ENCODE measurements at places on chromosomes 3 and 15.

GRCh38 chr3:13214847-13215472, 141.7 kb upstream of the IQSEC1 start:
- DNase-seq = peak; percentile 91

- DNase-seq = no peak
These were observed 8.4 kb upstream of the LRRC3B start for GRCh38 chr3:26614006-26614685.

- peak; percentile 4 for DNase-seq
These were observed 50.9 kb downstream of the BOC start for GRCh38 chr3:113262304-113262665.

DNA sequence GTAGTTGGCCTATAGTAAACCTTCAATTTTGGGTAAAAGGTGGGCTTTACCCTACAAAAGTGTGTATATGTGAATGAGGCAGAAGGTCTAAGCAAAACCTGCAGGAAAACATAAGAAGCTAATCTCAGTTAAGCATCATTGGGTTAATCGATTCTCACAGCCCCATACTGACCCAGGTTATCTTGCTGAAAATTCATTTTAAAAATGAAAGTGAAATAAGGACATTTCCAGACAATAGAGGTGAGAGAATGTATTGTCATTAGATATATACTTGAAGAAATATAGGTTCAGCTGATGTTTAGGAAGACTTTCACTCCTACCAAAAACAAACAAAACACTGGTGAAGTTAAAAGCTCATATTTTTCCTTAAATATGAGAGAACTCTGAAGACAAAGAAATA, 85.6 kb downstream of the MCF2L2 start:
- DNase-seq = no peak

GRCh38 chr3:129625072-129625874, 18.8 kb upstream of the PLXND1 start:
- DNase-seq = peak; percentile 14

DNA sequence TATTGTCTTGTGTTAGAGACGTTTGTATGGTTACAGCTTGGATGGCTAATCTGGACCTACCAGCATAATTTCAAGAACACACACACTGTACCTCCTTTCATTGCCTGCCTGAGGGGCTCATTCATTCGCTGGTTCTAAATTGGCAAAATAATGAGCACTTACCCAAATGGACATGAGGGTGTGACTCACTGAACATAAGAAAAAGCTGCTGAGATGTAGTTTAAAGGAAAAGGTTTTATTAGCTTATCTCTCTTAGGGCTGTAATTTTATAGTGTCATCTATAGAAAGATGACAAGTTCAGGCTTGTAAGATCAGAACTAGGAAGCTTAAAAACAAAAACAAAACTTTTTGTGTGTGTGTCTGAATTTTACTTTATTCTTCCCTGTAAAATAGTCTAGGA, 120.7 kb upstream of the WNT7A start:
- no peak for DNase-seq

- DNase-seq = no peak
These were observed 9.3 kb downstream of the CRYBG3 start for GRCh38 chr3:97831140-97831539.

- DNase-seq = no peak
These were observed 60.9 kb upstream of the MEX3B start for GRCh38 chr15:82106679-82107078.

DNA sequence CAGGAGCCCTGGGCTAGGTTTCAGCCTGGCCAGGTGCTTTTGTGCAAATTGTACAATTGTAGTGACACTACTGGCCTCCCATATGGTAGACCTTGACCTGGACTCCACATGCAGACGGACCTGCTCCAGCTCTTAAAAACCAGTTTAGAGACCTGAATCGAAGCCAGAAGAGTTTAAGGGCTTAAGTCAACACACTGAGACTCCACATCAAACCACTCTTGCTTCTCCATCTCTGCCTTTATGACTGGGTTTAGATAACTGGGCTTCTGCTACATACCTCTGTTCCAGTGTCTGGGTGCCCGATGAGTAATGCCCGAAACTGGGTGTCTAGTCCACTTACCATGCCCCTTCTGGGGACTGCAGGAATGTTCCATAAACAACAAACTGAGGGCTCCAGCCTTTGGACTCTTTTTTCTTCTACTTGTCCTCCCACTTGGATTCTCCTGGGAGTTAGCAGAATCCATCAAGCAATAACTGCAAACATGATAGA, 32.8 kb downstream of the TMEM212 start:
- peak; percentile 73 for DNase-seq

DNA sequence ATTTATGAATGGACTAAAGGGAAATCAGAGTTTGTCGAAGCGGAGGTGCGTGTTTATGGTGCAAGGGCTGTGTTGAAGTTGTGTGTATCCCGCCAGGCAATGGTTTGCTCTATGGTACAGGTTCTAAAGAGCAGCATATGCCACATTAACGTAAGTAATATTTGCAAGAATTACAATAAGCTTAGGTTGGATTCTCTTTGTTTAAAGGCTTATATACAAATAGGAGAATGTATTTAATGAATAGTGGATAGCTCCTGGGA, 800 bp downstream of the EPHA3 start:
- no peak for DNase-seq

DNA sequence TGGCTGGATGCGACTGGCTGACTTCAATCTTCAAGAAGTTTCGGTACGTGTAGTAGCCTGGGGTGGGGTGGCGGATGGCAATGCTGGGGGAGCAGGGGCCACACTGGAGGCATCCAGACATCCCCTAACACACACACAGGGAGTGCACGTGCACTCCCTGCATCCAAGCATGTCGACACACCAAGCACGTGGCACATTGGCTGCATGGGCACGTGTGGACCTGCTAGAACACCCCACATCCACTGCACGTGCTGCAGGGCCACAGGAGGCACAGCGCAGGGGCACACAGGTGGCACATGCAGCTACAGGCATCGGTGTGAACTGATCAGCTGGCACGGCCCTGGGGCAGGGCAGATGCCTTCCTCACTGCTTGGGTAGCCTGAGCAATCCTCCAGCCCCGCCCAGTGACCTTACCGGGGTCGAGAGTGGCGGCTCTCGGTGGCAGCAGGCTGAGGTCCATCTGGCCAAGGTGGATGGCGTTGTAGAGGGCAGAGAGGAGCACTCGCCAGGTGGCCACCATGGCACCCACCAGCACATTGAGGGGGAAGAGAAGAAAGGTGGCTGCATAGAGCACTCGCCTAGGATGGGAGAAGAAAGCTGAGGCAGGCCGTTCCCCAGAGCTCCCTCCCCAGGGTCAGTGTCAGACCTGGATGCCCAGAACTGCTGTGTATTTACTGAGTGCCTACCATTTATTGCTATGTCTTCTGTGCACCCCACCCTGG, 7.5 kb downstream of the ISLR start:
- DNase-seq = no peak

DNA sequence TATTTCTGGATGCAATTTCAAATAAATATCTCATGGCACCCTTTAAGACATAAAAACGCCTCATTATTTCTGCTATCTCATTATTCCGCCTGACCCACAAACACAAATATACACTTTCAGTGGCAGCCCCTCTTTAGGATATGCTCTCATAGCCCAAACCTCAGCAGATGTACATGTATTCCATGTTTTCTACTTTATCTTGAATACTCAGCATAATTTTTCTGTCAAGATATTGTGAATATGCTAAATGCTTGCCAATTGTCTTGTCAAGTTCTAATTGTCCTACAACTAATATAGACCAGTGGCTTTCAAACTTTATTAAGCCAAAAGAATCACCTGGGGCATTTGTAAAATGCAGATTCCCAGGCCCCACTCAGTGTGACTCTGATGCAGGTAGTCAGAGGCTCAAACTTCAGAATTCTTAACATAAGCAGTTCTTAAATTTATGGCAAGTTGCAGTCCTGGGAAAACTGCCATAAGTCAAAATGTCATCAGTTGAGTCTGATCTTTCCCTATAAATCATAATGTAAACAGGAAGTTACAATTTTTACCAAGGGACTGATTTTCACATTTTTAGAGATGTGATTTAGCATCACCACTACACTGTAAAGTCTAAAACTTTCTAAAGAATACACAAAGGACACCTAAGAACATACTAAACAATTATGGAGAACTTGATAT, 135.1 kb downstream of the TBL1XR1 start:
- DNase-seq = no peak

DNA sequence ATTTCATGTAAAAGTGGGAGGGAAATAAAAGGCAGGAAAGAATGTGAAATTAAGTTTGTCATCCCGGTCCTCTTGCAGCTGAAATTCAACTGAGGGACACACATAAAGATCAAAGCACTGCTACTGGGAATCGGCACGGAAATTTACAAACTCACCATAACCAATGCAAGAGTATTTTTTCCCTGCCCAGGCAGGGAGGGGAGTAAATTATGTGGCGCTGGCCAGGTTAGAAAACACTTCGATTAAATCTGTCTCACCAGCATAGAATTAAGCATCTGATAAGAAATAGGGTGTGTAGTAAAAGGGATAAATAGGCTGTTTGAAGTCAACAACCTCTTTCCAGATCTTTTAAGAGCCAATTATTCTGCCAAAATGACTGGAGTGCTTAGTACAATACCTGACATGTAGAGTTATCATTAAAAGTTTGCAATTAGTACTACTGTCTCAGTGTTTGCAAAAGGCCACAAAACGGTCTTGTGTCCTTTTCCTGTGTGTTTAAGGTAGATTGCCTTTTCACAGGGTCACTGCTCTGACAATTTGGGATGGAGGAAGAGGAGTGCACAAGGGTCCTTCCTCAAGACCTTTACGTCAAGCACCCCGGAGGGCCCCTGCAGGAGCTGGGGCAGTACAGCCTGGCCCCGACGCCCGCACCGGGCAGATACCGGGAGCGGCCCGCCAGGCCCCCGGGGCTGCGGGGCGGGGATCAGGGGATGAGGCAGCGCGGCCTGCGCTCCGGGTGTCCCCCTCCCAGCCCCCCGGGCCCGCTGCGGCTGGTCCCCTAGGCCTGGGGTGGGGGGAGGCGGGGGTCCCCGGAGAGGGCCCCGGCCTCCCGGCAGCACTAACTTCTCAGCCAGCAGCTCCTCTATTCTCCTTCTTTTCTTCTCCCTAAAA, 651 bp downstream of the UBA3 start:
- no peak for DNase-seq

DNA sequence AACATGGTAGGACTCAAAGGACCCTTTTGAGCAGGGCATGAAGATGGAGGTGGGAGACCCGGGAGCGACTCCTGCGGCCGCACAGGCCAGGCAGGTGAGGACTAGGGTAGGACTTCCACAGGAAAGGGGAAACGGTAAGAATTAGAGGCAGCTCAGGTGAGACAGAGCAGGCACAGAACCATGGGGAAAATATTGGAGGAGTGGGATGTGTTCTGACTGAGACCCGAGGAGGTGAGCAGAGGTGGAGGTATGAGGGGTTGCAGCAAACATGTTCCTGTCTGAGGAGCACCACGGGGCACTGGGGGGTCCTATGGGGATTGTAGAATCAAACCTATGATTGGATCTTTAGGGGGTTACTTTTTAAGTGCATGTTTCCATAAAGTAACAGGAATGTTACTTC, 1.4 kb upstream of the ISG20 start:
- DNase-seq = no peak

DNA sequence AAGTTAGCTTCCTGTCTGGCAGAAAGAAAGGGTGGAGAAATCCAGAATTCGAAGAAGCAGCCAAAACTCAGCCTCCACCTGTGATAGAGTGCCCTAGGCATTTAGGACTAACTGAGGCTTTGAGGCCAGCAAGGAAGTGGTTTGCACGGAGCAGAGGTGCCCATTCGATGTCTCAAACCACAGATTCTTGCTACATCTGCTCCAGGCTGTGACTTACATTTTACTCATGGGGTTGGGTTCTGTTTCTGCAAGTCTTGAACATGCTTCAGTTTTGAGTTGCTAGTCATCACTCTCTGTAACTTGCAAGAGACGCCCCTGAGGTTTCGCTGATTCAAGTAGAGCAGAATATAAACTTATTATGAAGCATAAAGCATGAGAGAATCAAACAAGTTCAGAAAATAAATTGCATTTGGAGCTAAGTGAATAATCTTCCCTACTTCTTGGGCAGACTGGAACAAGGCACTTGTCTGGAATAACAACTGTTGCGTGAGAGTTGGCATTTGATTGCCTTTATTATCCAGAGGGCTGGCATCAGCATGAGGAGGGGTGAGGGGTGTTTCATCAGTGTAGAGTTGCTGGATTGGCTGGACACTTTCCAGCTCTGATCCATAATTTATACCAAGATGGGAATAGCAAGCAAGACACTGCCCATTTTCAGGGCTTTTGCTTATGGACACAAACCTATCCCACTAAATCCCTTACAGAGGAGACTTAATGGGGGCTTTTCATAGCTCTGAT, 256.5 kb downstream of the AGBL1 start:
- DNase-seq = no peak

DNA sequence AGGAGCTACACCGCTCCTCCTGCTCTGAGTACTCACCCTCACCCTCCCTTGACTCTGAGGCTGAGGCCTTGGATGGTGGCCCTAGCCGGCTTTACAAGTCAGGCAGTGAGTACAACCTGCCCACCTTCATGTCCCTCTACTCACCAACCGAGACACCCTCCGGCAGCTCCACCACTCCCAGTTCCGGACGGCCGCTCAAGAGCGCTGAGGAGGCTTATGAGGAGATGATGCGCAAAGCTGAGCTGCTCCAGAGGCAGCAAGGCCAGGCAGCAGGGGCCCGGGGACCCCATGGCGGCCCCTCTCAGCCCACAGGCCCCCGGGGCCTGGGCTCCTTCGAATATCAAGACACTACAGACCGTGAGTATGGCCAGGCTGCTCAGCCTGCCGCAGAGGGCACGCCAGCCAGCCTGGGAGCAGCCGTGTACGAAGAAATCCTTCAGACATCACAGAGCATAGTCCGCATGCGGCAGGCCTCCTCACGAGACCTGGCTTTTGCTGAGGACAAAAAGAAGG, 21.2 kb upstream of the APEH start:
- DNase-seq = peak; percentile 17

DNA sequence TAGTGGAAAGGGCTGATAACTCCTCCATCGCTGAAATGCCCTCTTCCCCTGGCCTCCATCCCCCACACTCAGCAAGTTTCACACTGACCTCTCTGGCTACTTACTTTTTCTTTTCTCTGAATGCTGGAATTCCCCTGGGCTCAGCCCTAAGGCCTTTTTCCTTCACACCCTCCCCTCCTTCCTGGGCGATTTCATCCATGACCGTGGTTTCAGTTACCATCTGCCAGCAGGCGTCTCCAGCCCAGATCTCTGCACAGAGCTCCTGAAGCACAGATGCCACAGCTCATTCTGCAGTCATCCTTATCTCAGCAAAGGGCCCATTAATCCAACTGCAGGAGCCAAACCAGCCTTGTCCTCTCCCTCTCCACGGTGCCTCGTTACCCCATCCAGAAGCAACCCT, 114.0 kb downstream of the RFTN1 start:
- DNase-seq = peak; percentile 94

GRCh38 chr15:69141286-69141701, 19.1 kb upstream of the GLCE start:
- DNase-seq = peak; percentile 25

GRCh38 chr3:9270704-9271103, 21.3 kb upstream of the SRGAP3 start:
- no peak for DNase-seq

Data from kidney tubule cell (primary cell).